ENCODE measurements at places on chromosomes 2 and 18. TPM values are rescaled to one million over a fixed set of nuclear protein-coding genes. Genes with fewer than 3 reads are reported as not detected.

Gene IL1F10
- total RNA-seq = not detected

Gene SLC40A1
- total RNA-seq = 3.8 TPM

Gene KIAA2012
- not detected for total RNA-seq

Gene CGREF1
- 5.8 TPM for total RNA-seq

Gene CNGA3
- total RNA-seq = not detected

Gene ANKRD44
- 87.8 TPM for total RNA-seq

Gene TTC39C
- total RNA-seq = 39.9 TPM

Gene SERPINB3
- total RNA-seq = not detected

Gene EVA1A
- total RNA-seq = not detected

Gene SCYGR6
- not detected for total RNA-seq

Gene CYRIA
- total RNA-seq = 1.2 TPM

Gene NYAP2
- not detected for total RNA-seq

DNA sequence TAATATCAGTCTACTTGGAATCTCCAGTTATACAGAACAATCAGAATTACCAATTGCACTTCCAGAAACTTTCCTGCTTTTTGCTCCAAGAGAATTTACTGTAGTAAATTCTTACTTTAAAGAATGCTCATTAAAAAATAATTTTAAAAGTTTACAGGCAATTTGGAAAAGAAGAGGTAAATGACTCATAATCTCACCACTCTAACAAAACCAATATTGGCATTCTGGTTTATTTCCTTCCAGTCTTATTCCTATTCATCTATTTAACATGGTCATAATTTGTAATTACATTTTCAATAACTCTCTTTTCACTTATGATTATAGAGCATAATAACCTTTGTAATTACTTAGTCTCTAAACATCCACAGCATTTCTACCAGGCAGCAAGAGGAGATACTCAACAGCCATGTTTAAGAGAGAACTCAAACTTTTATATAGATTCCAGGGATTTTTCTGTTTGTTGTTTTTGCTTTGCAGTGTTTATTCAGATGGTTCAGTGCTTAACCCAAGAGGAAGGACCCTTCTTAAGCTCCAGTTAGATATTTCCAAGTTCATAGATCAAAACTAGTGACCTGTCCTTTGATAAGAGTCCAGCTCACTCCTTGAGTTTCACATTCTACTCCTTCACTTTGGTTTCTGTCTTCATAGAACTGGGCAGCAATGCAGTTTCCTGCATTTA is 464.7 kb downstream of the TXNL1 start:
- H3K4me1 ChIP-seq = no peaks in the 10 kb centered on the region
- H3K27ac ChIP-seq = no peak overlapping the region
- no peak for DNase-seq
- no peaks in the 10 kb centered on the region for H3K27me3 ChIP-seq

DNA sequence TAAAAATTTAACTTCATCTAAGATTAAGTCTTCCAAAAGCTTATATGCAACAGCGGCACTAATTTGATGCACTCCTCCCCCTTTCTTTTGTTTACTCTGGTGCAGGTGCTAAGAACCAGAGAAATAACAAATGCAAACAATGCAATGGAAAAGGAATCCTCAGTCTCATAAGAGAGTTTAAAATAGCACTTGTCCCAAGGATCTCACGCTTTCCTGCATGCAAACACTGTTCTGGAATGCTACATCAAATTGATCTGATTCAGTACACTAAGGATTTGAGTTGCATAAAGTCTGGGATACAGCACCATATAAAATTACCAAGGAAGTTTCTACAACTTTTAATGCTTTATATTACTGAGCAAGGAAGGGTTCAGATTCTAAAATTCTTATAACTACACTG is 50.5 kb downstream of the SEPTIN10 start:
- no peak overlapping the region for H3K4me3 ChIP-seq
- no peaks in the 10 kb centered on the region for H3K27me3 ChIP-seq
- peaks cover 3% of the 10 kb centered on the region for H3K4me1 ChIP-seq
- H3K36me3 ChIP-seq = no peaks in the 10 kb centered on the region

DNA sequence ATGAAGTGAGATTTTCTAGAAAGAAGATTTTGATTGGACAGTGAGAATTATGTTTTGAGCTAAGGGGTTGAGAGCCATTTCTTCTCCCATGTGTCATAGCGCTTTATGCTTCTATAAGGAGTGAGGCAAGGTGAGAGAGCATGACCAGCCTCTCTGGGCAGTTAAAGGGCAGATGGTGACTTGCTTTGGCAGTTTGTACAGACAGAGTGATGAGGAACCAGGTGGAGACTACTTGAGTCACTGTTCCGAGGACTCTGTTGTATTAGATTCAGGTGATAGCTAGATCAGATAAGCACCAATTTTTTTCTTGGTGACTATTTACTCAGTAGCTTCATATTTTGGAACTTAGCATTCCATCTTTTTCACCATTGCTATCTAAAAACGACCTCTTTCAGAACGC is 4.5 kb downstream of the CRIM1 start:
- H3K36me3 ChIP-seq = no peaks in the 10 kb centered on the region
- H3K27ac ChIP-seq = no peak overlapping the region
- peaks cover 16% of the 10 kb centered on the region for H3K4me1 ChIP-seq
- no peak for DNase-seq
- peaks cover 30% of the 10 kb centered on the region for H3K27me3 ChIP-seq

DNA sequence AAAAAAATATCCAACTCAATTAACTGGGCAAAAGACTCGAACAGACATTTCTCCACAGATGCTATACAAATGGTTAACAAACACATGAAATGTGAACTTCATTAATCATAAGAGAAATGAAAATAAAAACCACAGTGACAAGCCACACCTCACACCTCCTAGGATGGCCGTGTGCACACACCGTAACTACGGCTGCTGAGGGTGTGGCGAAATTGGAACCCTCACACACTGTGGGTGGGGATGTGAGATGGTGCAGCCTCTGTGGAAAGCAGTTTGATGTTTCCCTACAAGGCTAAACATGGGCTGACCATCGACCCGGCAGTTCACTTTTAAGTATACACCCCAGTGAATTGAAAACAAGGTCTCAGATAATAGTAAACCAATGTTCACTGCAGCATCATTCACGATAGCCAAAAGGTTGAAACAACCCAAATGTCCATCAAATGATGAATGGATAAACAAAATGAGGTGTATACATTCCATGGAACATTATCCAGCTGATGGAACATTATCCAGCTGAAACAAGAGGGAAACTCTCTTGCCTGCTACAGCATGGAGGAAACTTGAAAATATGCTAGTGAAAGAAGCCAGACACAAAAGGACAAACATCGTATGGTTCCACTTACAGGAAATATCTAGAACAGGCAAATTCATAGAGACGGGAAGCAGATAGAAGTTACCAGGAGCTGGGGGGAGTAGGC is 32.2 kb downstream of the ZAP70 start:
- H3K27ac ChIP-seq = no peak overlapping the region
- no peak overlapping the region for H3K4me3 ChIP-seq
- peaks cover 50% of the 10 kb centered on the region for H3K4me1 ChIP-seq
- peaks cover 12% of the 10 kb centered on the region for H3K36me3 ChIP-seq
- peak; percentile 73 for DNase-seq
- no peaks in the 10 kb centered on the region for H3K27me3 ChIP-seq

DNA sequence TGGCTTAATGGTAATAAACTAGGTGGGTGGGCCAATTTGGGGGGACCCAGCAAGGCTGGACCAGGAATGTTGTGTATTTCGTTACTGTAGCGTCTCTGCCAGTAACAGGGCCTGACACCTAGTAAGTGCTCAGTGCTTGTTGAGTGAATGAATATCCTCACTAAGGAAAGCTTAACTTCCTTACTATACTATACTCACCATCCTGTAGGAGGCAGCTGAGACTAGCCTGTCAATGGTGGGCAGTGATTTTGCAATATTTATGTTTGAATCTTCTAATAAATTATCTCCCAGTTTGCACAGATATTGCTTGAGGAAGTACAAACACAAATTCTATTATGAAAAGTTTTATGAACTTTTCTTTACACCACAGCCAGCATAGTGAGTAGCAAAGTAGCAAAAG is 370.7 kb upstream of the SYT4 start:
- no peak for DNase-seq
- H3K27me3 ChIP-seq = no peaks in the 10 kb centered on the region
- H3K4me1 ChIP-seq = no peaks in the 10 kb centered on the region
- no peak overlapping the region for H3K27ac ChIP-seq
- H3K4me3 ChIP-seq = no peak overlapping the region
- H3K36me3 ChIP-seq = no peaks in the 10 kb centered on the region

DNA sequence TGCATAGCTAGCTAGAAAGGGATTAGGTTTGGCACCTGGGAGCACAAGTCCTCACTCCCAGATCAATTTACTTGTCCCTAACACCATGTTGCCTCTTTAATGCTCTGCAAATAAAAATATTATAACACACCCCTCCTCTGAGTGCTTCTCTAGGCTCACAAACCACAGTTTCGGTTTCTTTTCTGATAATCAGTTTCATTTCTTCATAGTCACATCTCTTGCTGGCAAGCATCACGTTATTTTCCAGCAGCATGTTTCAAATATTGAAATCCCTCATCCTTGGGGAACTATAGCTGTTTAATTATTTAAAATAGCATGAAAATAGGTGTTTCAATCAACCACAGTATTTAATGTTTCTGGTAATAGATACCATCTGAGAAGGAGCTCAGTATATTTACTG is 13.9 kb upstream of the SMCHD1 start:
- no peak for DNase-seq
- H3K27me3 ChIP-seq = no peaks in the 10 kb centered on the region
- peaks cover 3% of the 10 kb centered on the region for H3K36me3 ChIP-seq
- peaks cover 52% of the 10 kb centered on the region for H3K4me1 ChIP-seq

GRCh38 chr2:100043891-100044255 is 98.5 kb downstream of the AFF3 start:
- H3K4me3 ChIP-seq = no peak overlapping the region
- no peak overlapping the region for H3K27ac ChIP-seq
- DNase-seq = no peak
- H3K27me3 ChIP-seq = no peaks in the 10 kb centered on the region
- no peaks in the 10 kb centered on the region for H3K36me3 ChIP-seq
- H3K4me1 ChIP-seq = no peaks in the 10 kb centered on the region

GRCh38 chr18:7456376-7456775 is 110.7 kb upstream of the PTPRM start:
- no peaks in the 10 kb centered on the region for H3K4me1 ChIP-seq
- H3K27ac ChIP-seq = no peak overlapping the region
- no peak overlapping the region for H3K4me3 ChIP-seq
- H3K27me3 ChIP-seq = no peaks in the 10 kb centered on the region
- DNase-seq = no peak

DNA sequence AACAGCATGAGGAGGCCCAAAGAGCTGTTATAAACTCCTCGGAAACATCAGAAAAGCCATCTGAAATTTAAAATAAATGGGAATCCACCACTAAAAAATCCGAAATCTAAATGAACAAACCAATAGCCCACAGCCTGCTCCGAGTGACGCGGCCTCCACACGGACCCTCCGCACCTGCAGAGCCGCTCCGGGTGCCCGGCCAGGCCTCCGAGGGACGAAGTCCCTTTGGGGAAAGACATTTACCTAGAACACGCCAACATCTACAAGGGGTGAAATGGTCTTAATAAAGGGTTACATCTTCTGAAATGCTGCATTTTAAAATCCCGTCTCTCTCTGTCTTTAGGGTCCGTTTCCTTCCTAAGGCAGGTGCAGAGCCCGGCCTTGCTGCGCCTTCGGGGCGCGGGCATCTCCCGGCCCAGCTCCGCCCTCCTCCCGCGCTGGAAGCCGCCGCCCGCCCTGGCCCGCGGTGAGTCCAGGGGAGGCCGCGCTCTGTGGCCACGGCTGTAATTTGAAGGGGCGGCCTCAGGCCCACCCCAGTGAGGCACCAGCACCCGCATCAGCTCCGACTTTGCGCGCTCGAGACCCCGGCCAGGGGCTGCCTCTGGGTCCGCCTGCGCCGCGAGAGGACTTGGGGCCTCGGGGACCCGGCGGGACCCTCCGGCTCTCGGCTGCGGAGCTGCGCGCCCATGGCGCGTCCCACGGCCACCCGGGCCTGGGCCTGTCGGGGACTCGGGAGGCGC is 42.3 kb upstream of the CTDP1 start:
- no peak overlapping the region for H3K27ac ChIP-seq
- no peak for DNase-seq
- no peak overlapping the region for H3K4me3 ChIP-seq
- H3K27me3 ChIP-seq = peaks cover 19% of the 10 kb centered on the region

DNA sequence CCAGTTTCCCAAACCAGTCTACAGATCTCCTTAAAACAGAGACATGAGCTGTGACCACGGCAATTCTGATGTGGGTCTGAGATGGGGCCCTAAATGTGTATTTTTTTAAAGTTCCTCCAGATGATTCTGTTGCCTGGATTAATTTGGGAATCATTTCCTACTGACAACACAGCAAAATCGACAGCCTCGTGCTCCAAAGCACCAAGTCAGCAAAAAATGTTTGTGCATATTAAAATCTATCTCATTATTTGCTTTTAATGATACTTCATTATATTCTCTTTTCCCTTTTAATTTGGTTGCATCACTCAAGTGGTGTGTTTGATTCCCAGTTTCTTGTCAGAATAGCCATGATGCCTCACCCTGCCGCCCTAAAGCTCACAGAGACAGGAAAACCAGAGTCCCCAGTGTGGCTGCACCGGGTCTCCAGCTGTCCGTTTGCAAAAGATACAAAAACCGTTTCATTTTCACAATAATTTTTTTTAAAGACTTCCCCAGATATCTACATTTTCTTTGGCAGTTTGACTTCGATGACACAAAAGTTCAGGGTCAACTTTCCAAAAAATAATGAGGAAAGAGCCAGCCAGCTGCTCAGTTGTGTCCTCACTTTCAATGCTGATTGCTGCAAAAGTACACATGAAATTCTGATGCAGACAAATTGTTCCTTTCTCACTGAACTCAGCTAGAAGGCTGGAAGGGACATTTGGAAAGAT is 443.2 kb upstream of the ID2 start:
- H3K36me3 ChIP-seq = no peaks in the 10 kb centered on the region
- DNase-seq = no peak
- no peak overlapping the region for H3K4me3 ChIP-seq
- no peak overlapping the region for H3K27ac ChIP-seq
- peaks cover 24% of the 10 kb centered on the region for H3K27me3 ChIP-seq

DNA sequence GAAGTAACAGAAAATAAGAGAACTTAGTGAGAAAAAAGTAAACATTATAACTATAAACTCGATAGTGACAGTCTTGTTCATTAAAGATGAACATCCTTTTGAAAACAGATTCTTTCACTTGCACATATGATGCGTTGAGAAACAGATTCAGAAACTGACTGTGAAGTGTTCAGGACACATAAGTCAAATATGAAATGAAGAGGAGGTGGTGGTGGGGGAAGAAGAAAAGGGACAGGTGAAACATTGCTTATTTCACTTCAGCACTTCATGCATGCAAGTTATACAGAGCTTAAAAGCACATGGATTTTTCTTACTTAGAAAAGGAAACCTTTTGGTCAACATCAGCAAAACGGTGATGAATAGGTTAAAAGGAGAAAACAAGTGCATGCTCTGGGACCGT is 42.5 kb downstream of the STAT4 start:
- DNase-seq = no peak
- H3K4me1 ChIP-seq = peaks cover 78% of the 10 kb centered on the region
- peaks cover 15% of the 10 kb centered on the region for H3K36me3 ChIP-seq
- H3K4me3 ChIP-seq = peak overlapping the region; percentile 8
- no peaks in the 10 kb centered on the region for H3K27me3 ChIP-seq
- H3K27ac ChIP-seq = peak overlapping the region; percentile 71

GRCh38 chr2:2523461-2524347 is 192.6 kb upstream of the MYT1L start:
- no peaks in the 10 kb centered on the region for H3K36me3 ChIP-seq
- no peak for DNase-seq
- no peak overlapping the region for H3K4me3 ChIP-seq
- no peaks in the 10 kb centered on the region for H3K4me1 ChIP-seq

GRCh38 chr2:109188496-109188890 is 59.5 kb downstream of the SH3RF3 start:
- no peak overlapping the region for H3K4me3 ChIP-seq
- H3K36me3 ChIP-seq = no peaks in the 10 kb centered on the region
- H3K27me3 ChIP-seq = no peaks in the 10 kb centered on the region
- H3K4me1 ChIP-seq = peaks cover 6% of the 10 kb centered on the region

GRCh38 chr18:30465096-30465495 is 577.4 kb downstream of the DSC3 start:
- no peaks in the 10 kb centered on the region for H3K4me1 ChIP-seq
- no peak overlapping the region for H3K4me3 ChIP-seq
- no peak overlapping the region for H3K27ac ChIP-seq
